Endothelial cell (in vitro differentiated cells): ENCODE measurements at places on chromosomes 4 and X.

DNA sequence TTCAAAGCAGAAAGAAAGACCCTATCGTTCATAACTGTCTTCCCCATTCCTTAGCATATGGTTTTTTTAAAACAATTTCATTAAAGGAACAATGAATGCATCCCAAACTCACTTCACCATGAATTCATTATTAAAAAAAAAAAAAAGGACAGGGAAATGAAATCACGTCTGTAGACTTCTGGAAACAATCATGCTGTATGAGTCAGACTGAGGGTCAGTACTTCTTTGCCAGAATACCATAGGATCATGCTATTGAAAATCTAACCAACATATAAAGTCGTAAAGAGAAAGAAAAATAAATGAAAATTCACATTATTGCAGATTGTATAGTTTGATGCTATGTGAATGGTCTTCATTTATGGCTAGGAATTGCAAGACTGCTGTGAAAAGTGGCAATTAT is 144.4 kb downstream of the PCDH18 start:
- no peak for DNase-seq

- no peak for DNase-seq
These were observed 420.5 kb downstream of the TLL1 start for GRCh38 chr4:166293556-166293955.

- no peak for DNase-seq
These were observed 140.3 kb downstream of the PDHA2 start for GRCh38 chr4:95979961-95980876.

- DNase-seq: no peak
These were observed 26.8 kb downstream of the FAM114A1 start for GRCh38 chr4:38894322-38894982.

DNA sequence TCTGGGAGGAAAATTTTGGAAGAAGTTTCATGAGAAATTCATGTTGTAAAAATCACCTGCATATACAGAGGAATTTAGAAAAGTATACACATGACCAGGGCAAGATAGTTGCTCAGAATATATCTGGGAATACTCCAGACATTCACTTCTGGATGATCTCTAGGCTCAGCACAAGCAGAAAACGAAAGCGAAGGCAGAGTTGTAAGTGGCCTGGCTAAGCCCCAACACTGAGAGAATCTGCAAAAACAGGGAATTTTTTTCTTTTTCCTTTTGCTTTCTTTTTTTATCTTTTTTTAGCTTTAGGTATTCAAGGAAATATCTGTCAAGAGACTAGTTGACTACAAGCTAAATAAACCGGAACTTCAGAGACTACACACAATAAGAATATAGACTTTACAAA is 207.2 kb downstream of the FGF13 start:
- DNase-seq: no peak

GRCh38 chr4:83040269-83040668 is 5.3 kb downstream of the COPS4 start:
- no peak for DNase-seq

DNA sequence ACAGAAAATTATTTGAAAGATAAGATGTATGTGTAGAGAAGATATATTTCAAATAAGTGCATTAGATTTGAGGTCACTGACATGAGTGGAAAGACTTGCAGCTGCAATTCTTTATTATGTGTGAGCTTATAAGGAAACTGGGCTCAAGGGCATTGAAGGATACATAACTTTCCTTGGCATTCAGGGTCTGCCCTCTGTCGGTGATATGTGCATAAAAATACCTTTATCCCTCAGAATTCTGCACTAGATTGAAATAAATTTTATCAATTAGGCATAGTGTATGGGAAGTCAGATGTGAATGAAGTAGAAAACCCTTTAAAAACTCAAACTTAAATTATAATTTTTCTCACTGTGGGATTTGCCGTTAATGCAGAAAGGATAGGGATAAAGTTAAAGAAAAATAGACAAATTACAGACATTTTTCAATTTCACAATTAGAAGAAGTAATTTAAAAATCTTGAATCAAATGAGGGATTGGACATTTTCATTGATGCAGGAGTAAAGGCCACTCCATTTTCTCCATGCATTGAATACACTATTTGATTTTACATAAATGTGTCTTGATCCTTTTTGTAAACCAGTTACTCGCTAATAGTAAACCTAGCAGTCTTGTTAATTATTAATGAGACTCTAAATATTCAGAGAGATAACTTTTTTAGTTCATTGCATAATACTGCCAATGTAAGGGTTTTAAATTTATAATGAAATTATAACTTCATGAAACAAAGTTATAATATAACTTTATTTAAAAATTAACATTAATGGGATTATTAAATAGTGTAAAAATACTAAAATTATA is 21.0 kb upstream of the ETNPPL start:
- no peak for DNase-seq
